ENCODE measurements at places on chromosomes 3 and 15. TPM values are rescaled to one million over a fixed set of nuclear protein-coding genes. Genes with fewer than 3 reads are reported as not detected.

Gene SEMA7A
- 9.8 TPM for polyA plus RNA-seq

Gene RTP4
- polyA plus RNA-seq, result 11.2 TPM

Gene A4GNT
- not detected for polyA plus RNA-seq

Gene ABI3BP
- 1.2 TPM for polyA plus RNA-seq

Gene FAM107A
- polyA plus RNA-seq, result 10.9 TPM

Gene HSPBAP1
- polyA plus RNA-seq, result 6.4 TPM

Gene FGD5
- polyA plus RNA-seq, result 3.6 TPM

Gene SEMA4B
- 10.6 TPM for polyA plus RNA-seq

Gene TM4SF1
- 18.0 TPM for polyA plus RNA-seq

Gene RARB
- polyA plus RNA-seq, result 2.1 TPM

Gene GNAT1
- 0.06 TPM for polyA plus RNA-seq

Gene IMPG2
- not detected for polyA plus RNA-seq

Gene MRPS22
- 53.6 TPM for polyA plus RNA-seq
